ENCODE measurements at places on chromosomes 5 and 9. TPM values are rescaled to one million over a fixed set of nuclear protein-coding genes. Genes with fewer than 3 reads are reported as not detected.

The SLC36A3 gene
- total RNA-seq: not detected

The SLC6A18 gene
- not detected for total RNA-seq

The LSM11 gene
- total RNA-seq: 3.0 TPM

The ARID3C gene
- not detected for total RNA-seq

The CCDC69 gene
- 0.33 TPM for total RNA-seq

The RAI14 gene
- total RNA-seq: 36.3 TPM

The IL3 gene
- total RNA-seq: not detected

The PCA3 gene
- not detected for total RNA-seq

The PTGR1 gene
- total RNA-seq: 39.8 TPM

GRCh38 chr9:74463825-74464224, 33.3 kb upstream of the RORB start:
- no peak for DNase-seq

- no peak for DNase-seq
These were observed 49.7 kb downstream of the CYSTM1 start for GRCh38 chr5:140224658-140225057.

GRCh38 chr5:17355586-17356346, 138.3 kb downstream of the BASP1 start:
- no peak for DNase-seq
